Myocyte (in vitro differentiated cells): ENCODE measurements at places on chromosomes 3 and 15. TPM values are rescaled to one million over a fixed set of nuclear protein-coding genes. Genes with fewer than 3 reads are reported as not detected.

MORF4L1 gene
- 527 and 616 TPM in 2 replicates for total RNA-seq

TMEM212 gene
- not detected in 2 replicates for total RNA-seq

ARPP21 gene
- 299 and 379 TPM in 2 replicates for total RNA-seq

HIGD2B gene
- total RNA-seq, result not detected in 2 replicates

MAP4 gene
- 210 and 343 TPM in 2 replicates for total RNA-seq

GOLGA8H gene
- 0.05 and 0.31 TPM in 2 replicates for total RNA-seq
